ENCODE measurements at places on chromosomes 7 and 10.
A peak's percentile ranks its signal among the peaks of the same experiment; 100 is the strongest.

- no peak for DNase-seq
Observed at GRCh38 chr7:150830937-150831336, 21.4 kb upstream of the AOC1 start.

GRCh38 chr7:50207686-50208255, 96.7 kb upstream of the IKZF1 start:
- no peak for DNase-seq

- DNase-seq, result no peak
Observed at GRCh38 chr7:138658889-138659288, 42.3 kb downstream of the SVOPL start.

- no peak for DNase-seq
Observed at GRCh38 chr7:135712796-135713195, 15.2 kb downstream of the SLC13A4 start.

- no peak for DNase-seq
Observed at GRCh38 chr10:117805139-117805538, 241.6 kb downstream of the RAB11FIP2 start.

- no peak for DNase-seq
Observed at GRCh38 chr7:98284335-98285036, 3.0 kb downstream of the BRI3 start.

- DNase-seq, result no peak
Observed at GRCh38 chr10:31774299-31774900, 154.2 kb downstream of the ARHGAP12 start.

DNA sequence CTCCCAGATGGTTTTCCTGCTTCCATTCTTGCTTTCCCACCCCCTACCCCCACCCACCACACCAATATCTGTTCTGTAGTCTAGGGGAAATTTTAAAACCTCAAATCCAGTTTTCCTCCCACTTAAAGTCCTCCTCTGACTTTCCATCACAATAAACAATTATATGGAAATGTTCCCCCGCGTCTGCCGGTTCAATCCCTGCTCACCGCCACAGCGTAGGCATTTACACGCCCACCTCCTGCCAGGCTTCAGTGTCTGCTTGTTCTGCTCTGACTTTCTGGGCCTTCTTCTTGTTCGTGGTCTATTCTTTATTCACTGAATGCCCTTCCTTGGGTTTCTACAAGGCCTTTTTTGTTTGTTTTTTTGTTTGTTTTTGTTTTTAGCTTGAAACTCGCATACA, 633.0 kb upstream of the MKI67 start:
- no peak for DNase-seq

DNA sequence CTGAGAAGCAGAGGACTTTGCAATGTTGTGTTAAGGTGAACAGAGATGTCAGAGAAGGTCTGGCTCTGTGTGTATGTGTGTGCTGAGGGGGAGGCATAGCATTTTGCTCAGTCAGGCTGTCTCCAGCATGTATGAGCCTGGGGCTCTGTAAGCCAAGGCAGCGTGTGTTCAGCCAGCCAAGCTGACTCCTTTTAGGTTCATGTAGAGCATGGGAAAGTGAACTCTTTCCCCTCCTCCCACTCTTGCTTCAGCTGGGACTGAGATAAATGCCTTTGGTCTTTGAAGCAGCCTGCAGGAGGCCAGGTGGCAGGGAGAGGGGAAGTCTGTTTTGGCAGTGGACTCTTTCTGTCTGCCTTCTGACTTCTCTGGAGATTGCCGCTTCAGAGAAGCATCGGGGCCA, 3.8 kb downstream of the SFXN2 start:
- DNase-seq, result no peak

- DNase-seq, result no peak
Observed at GRCh38 chr10:87849001-87849400, 14.3 kb downstream of the KLLN start.

DNA sequence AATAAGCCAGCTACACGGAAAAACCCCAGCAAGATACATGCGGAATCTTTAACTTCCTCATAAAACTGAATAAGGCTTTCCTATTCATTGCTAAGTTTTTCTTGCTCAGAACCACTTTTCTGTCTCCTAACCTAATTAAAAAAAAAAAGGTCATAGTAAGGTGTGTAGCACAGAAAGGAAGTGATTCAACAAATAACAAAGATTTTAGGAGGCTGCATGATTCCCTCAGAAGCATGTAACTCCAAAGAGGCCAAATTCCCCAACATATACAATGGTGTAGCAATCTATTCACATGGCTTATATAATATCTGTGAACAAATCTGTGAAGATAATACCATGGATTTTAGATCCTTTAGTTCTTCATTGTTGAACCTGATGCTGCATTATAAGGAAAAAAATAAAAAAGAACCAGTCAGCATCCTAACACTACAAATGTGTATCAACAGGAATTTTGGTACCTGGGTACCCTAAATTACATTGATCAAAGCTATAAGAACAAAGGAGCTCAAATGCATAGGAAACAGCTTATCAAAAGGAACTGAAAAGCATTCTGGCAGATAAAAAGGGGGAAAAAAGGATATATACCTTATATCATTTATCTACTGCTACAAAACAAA, 63.8 kb downstream of the IMMP2L start:
- no peak for DNase-seq

- no peak for DNase-seq
Observed at GRCh38 chr7:55075464-55076021, 56.7 kb downstream of the EGFR start.

GRCh38 chr7:128172963-128173362, 68.1 kb upstream of the LEP start:
- no peak for DNase-seq

GRCh38 chr10:944034-944831, 12.7 kb upstream of the LARP4B start:
- no peak for DNase-seq

GRCh38 chr10:112689327-112690072, 242.5 kb downstream of the VTI1A start:
- no peak for DNase-seq

GRCh38 chr7:118286131-118286530, 61.6 kb downstream of the ANKRD7 start:
- DNase-seq, result no peak

DNA sequence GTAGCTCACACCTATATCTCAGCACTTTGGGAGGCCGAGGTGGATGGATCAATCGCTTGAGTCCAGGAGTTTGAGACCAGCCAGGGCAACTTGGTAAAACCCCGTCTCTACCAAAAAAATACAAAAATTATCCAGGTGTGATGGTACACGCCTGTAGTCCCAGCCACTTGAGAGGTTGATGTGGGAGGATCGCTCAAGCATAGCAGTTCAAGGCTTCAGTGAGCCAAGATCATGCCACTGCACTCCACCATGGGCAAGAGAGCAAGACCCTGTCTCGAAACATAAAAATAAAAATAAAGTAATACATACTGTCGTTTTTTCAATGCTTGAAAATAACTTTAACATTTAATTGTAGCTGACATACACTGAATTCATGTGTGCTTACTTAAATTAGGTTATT, 57.3 kb downstream of the REEP3 start:
- DNase-seq, result no peak

DNA sequence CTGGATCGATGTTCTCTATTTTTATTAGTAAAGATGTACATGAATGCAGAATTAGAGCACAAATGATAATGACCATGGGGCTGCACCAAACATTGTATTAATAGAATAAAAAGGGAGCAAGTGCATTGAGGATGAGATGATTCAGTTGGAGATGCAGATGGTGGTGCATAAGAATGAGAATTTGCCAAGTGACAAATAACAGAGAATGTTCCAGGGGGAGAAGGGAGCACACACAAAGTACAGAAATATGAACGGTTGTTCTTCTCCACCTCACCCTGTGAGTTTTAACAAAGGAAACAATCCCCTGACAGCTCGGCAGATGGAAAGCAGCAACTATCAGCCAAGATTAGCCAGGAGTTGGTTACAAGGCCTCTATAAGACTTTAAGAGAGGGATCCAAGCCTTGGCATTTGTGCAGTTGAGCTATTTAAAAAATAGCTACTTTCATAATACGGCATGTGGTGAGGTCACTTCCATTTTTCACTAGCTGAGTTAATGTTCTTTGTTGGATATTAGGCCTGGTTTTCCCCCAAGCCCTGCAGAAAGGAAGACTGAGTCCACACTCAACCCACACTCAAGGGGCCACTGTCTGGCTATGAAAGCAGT, 462.5 kb downstream of the TNS3 start:
- DNase-seq, result no peak

DNA sequence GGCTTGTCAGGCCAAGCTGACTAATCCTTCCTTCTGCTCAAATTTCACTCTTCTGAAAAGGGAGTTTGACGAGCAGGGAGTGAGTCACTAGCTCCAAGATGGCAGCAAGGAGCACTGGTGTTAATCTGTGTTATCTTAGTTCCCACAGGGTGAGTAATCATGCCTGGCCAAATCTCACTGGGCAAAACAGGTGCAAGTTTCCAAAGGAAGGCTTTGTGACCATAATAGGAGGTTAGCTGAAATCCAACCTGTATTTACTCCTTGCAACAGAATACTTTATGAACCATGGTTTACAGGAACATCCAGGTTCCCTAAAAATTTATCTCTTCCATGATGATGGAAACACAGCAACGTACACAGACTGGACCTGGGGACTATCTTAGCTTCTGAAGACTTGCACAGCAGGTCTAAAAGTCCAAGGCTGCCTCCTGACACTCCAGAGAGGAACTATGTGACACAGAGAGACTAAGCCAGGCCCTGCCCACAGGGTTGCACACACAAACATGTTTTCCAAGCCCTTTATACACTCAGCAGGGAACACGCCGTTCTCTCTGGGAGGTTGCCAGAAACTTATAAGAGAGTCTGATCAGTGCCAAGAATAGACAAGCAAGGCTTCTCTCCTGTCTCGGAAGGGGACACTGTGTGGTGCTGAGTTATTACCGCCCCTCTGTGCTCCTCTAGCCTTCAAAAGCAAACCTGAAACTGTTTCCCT, 46.3 kb downstream of the PDK4 start:
- no peak for DNase-seq

DNA sequence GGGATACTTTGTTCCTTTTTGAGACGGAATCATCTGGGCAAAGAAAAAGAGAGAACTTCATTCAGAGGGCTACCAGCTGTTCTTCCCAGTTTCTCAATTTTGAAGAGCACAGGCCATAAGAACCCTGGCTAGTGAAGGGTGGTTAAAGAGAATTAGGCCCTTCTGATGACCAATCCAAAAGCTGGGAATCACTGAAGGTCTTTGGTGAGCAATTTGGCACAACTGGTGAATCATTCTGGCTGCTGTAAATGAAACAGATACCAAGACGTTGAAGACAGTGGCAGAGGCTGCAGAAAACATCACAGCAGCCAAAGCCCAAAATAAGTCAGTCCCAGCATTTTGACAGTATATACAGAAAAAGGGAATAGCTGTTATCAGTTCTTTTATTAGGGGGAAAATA, 5.1 kb downstream of the RAPGEF5 start:
- no peak for DNase-seq

DNA sequence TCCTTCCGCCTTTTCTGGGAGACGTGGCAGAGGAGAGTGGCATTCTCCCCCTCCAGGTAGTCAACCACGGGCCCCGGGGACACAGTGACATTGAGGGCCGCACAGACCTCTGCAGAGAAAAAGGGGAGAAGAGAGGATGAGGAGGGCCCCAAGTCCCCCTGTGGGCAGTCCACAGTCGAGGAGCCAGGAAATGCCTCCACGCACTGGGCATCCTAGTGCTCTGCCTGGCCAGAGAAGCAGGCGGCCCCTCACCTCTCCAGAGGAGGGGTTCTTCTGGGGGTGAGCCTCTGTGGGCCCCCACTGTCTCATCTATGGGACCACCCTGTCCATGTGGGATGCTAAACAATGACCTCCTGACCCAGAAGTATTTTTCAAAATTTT, 7.4 kb downstream of the VSTM4 start:
- DNase-seq, result no peak

- DNase-seq, result no peak
Observed at GRCh38 chr10:17659365-17659764, 15.4 kb downstream of the STAM start.

GRCh38 chr10:57849691-57850357, 417.9 kb downstream of the IPMK start:
- no peak for DNase-seq

GRCh38 chr7:158492367-158492764, 95.3 kb downstream of the PTPRN2 start:
- DNase-seq, result no peak

DNA sequence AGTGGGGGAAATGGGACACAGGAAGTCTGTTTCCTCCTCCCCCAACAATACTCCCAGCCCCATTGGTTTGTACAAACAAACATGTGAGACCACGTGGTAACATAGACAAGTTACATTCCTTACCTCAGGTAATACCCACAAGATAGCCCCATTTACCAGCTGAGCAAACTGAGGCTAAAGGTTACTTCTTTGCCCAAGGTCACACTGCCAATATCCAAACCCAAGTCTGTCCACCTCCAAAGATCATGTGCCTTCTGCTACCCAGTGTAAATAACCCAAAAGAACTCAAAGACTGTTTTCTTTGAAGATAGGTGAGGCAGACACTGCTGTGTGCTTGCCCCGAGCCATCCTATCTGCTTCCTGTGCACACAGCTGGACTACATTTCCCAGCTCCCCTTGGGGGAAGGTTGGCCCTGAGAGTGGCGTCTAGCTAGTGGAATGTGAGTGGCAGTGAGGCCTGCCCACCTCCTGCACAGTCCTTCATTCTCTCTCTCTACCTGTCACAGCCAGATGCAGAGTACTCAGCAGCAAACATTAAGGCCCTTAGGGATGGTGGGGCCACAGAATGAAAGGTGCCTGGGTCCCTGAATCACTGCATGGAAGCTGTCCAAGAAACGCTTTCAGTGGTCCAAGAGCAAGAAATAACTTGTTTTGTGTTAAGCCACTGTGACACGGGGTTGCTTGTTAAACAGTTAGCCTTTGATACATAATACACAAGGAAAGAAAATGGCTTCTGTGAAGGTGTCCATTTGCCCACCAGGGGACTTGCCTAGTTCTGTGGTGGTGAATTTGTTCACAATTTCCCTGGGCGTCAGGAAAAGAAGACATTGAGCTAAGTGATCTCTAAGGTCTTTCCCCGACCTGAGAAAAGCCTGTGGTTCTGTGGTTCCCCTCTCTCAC, 257.7 kb upstream of the NFE2L3 start:
- no peak for DNase-seq

- peak; percentile 49 for DNase-seq
Observed at GRCh38 chr10:43396928-43397624, 11.9 kb downstream of the HNRNPF start.

- DNase-seq, result no peak
Observed at GRCh38 chr10:115989621-115990020, 283.4 kb downstream of the GFRA1 start.

- DNase-seq, result no peak
Observed at GRCh38 chr10:66714741-66715140, 211.1 kb upstream of the LRRTM3 start.

DNA sequence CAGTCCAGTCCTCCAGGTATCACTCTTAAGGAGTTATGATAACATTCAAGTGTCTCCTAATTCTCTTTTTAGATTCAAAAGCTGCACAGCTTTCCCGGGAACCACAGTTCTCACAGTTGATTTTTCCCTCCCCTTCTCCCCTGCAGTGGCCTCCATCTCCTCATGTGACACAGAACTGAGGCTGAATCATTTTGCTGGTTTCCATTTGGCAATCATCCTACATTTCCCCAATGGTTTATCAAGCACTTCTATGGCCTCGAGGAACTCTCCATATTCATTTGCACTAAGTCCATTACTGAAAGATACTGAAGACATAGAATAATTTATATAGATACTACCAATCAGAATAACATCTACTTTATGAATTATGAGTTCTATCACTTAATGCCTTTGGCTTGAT, 484.9 kb downstream of the GPAM start:
- no peak for DNase-seq

All from stimulated activated CD8-positive, alpha-beta memory T cell treated with anti-CD3 and anti-CD28 coated beads, Interleukin-2, amount 100 ng/mL, for 1 hour (primary cell).